ENCODE measurements at places on chromosomes 5 and 9.

DNA sequence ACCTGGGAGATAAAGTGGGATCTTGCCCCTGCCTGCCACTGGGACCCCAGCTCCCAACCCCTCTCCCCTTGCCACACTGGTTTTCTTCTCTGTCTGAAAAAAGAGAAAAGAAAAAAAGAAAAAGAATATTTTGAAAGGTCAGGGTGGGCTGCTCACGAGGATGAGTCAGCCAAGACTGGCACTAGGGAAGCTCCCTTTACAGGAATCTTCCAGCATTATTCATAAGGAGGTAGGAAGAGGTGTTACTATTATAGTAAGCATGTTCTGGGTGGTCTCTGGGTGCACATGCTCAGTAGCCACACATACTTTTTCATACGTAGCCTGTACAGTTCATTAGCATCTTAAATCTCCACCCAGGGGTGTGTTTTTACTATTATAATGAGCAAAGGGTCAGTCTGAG lies 46.8 kb upstream of the HAND1 start:
- no peak for DNase-seq

- DNase-seq = no peak
Measured at GRCh38 chr5:55416306-55416705, 108.5 kb downstream of the MTREX start.

DNA sequence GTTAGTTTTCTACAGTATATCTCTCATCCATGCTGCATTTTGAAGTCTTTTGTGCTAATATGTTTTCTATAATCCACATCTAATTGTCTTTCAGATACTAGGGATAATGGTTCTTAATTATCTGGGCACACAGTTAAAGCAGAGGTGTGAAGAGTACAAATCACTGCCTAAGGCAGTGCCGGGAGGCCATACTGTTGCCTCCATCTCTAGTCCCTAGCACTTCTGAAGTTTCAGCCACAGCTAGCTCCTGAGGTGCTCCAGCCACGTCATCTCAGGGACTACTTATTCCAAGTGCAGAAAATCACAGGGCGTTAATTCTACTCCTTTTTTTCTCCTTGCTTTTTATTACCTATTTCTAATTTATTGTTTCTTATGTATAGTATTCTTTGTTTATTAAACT lies 760.0 kb upstream of the FAM174A start:
- DNase-seq = no peak

DNA sequence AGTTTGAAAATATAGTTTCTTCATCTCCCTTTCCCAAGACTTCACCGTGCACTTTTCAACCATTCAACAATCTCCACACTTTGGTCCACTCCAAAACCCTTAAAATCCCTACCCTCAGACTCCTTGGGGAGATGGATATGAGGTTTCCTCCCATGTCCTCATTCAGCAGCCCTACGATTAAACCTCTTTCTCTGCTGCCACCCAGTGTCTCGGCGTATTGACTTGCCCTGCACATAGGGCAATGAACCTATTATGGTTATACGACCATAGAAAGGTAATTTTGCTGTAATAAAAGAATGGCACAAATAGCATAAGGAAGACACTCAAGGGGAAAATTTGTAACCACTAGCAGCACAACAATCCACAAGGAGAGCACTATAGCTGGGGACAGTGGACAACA lies 803.5 kb downstream of the TLE1 start:
- DNase-seq = no peak

DNA sequence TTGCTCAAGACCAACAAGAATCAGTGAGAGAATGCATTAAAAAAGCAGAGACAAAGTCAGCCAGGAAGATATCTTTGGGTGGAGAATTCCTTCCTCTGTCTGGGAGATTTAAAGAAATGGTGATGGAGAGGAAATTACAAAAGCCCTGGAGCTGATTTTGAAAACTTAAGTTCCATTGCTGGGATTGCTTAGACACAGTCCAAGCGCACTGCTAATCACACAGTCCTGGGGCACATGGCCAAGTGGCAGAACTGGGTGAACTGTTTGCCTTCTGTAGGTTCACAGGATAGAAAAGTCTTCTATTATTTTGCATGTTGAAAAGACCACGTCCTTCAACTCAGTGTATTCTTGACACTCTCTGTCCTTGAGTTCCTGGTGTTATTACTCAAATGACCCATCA lies 284.9 kb upstream of the FBXL7 start:
- no peak for DNase-seq

- no peak for DNase-seq
Measured at GRCh38 chr9:113738893-113739604, 137.1 kb upstream of the ZNF618 start.
